M059J (cell line): ENCODE measurements at places on chromosomes 3 and 15. TPM values are rescaled to one million over a fixed set of nuclear protein-coding genes. Genes with fewer than 3 reads are reported as not detected.

Gene GCSAM
- total RNA-seq, result not detected in 2 replicates

Gene FETUB
- total RNA-seq, result not detected in 2 replicates

Gene CMTM6
- total RNA-seq, result 115 and 144 TPM in 2 replicates

Gene WWTR1
- total RNA-seq, result 25.0 and 36.4 TPM in 2 replicates

Gene CCR9
- not detected in 2 replicates for total RNA-seq

Gene ST8SIA2
- total RNA-seq, result 0.57 and 1.5 TPM in 2 replicates

Gene CP
- 2.7 and 3.4 TPM in 2 replicates for total RNA-seq

Gene ACKR2
- 0.02 TPM in 1 of 2 replicates, not detected in the other for total RNA-seq

Gene SMCO1
- 0.05 TPM in 1 of 2 replicates, not detected in the other for total RNA-seq

Gene SUCNR1
- 1.6 and 3.0 TPM in 2 replicates for total RNA-seq

Gene UBXN7
- total RNA-seq, result 9.1 and 17.4 TPM in 2 replicates

Gene TUSC7
- total RNA-seq, result not detected in 2 replicates

Gene NOX5
- 0.34 and 1.1 TPM in 2 replicates for total RNA-seq

Gene CCRL2
- total RNA-seq, result 0.27 and 1.0 TPM in 2 replicates

DNA sequence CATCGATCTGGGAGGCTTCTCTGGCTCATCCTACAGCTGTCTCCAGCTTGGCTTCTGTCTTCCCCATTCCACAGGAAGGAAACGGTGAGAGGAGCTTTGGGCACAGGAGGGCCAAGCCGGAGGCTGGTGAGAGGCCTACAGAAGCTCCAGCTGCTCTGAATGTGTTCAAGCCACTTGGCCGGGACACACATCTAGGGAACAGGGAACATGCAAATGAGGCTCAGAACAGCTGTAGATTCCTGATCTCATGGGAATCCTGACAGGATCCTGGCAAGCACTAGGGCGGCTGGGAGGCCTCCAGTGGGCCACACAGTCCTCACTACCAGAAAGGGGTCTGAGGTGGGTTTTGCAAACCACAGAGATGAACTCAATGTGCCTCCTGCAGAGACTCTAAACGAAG lies 13.7 kb downstream of the SEMA5B start:
- DNase-seq, result no peak

GRCh38 chr3:178847190-178847589 lies 224.4 kb downstream of the ZMAT3 start:
- DNase-seq, result peak; percentile 11

GRCh38 chr3:110814170-110815007 lies 257.2 kb upstream of the NECTIN3 start:
- peak; percentile 97 for DNase-seq

DNA sequence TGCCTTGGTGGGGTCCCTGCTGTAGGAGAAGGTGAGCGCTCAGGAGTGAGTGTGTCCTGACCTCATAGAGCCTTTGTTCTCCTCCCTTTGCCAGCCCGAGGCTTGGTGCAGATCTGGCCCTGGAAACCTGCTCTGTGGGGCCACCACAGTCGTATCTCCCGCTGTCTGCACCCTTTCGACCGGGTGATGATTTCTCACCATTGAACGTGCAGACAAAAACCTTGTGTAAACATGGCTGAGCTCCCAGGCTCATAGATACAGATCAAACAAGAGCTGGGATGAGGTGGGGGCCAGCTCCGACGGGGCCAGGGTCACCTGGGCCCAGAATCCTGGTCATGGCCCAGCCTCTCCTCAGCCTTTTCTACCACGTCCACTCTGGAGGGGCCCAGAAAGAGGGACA lies 34.6 kb upstream of the ESYT3 start:
- DNase-seq, result no peak

GRCh38 chr3:25870452-25870851 lies 80.6 kb downstream of the OXSM start:
- DNase-seq, result no peak

DNA sequence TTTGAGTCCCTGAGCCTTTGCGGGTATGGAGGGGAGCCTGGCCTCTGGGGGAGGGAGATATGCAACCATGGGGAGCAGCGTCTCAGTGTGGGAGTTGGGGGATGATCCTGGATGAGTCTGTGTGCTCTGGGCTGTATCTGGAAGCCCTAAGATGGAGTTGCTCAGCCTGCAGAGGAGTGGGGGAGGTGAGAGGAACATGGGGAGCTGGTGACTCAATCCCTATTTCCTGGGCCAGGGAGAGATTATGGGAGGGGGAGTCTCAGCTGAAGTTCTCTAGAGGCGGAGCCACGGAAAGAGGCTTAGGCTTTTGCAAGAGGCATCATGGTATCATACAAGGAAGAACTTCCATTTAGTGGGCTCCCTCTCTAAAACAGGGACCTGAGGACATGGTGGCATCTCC lies 59.5 kb upstream of the TMEM115 start:
- DNase-seq, result peak; percentile 54

DNA sequence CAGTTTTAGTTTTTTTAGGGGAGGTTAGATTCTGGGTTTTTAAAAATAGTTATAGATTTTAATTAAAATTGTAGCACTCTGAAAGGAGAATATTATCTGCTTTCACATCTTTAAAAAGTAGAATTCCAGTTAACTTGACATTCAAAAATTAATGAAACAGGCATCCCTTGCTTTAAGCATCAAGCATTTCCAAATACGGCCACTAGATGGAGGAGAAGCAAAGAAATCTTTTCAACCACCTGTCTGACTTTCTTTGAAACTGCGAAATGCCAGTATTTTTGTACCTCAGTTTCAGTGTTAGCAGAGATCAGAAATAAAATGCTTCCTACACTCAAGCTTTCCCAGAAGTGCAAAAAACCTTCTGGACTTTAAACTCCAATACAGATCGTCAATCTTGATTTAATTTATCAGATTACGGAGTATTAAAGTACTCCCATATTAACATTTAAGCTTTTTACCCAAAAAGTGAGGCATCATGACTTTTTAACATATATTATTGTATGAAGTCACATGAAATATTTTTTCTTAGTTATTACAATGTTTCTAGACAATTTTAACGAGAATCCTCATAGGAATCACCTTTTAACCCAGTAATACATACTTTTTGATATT lies 153.3 kb downstream of the P3H2 start:
- peak; percentile 73 for DNase-seq

DNA sequence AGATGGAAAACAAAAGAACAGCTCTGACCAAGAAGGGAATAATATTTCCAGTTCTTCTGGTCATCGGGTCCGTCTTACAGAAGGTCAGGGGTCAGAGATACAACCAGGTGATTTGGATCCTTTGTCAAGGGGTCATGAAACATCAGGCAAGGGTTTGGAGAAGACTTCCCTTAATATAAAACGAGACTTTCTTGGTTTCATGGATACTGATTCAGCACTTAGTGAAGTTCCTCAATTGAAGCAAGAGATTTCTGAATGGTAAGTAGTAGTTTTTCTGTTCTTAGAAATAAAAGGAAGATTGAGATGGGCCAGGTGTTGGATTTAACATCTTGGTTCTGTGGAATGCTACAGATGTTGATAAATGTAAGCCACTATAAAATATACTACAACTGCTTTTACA lies 9.5 kb downstream of the MGA start:
- no peak for DNase-seq

DNA sequence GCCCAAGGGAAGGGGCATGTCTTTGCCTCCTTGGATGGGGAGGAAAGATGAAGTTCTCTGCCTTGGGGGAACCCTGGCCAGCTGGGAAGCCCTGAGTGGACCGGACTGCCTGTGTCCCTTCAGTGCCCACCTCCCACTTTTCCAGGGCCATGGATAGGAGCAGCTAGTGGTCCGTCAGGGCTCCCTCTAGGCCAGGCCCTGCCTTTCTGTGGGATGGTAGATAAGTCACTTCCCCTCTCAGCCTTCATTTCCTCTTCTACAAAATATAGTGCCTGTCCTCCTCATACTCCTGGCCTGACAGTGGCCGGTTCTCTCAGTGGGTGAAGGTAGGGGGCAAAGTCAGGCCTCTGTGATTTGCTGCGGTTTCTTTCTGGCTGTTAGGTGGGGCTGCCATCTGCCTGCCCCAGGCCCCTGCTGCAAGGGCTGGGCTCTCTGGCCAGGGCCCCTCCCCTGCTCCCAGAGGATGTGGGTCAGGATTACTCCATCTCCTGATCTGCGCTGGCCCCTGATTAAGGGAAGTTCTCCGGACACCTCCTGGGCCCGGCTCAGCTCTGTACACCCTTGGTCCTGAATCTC lies 1.4 kb downstream of the PLEKHO2 start:
- DNase-seq, result peak; percentile 34

DNA sequence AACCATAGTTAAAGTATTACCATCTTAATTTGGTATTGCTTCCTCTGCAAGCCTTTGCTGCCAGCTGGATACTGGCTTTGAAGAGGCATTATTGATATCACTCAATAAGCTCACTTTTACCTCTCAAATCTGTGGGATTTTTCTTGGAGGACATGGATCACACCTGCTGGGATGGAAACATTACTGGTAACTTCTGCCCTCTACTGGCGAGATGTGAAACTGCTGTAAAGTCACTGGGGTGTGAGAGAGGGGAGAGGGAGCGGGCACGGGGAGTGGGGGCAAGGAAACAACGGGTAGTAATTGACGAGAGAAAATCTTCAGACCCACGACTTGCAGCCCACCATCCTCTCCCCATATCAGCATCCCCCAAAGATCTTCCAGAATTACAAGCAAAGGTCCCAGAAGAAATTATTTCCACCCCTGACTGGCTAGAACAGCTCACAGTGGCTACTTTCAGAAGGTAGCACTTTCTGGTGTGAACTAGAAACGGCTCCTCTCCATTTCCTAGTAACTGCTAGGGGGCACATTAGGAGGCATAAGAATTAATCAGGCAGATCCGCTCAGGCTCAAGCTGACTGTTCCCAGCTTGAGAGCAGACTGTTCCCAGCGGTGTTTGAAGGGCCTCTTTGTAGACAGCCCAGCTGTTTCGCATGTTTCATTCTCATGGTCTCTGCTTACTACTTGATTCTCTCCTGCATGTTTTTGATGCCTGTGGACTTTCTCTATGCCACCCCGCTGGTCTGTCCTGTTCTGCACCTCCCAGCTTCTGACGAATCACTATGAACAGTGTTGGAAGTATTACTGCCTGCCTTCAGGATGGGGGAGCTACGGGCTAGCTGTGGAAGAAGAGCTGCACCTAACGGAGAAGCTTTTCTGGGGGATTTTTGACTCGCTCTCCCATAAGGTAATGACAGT lies 230.4 kb upstream of the CHRM5 start:
- DNase-seq, result peak; percentile 40

DNA sequence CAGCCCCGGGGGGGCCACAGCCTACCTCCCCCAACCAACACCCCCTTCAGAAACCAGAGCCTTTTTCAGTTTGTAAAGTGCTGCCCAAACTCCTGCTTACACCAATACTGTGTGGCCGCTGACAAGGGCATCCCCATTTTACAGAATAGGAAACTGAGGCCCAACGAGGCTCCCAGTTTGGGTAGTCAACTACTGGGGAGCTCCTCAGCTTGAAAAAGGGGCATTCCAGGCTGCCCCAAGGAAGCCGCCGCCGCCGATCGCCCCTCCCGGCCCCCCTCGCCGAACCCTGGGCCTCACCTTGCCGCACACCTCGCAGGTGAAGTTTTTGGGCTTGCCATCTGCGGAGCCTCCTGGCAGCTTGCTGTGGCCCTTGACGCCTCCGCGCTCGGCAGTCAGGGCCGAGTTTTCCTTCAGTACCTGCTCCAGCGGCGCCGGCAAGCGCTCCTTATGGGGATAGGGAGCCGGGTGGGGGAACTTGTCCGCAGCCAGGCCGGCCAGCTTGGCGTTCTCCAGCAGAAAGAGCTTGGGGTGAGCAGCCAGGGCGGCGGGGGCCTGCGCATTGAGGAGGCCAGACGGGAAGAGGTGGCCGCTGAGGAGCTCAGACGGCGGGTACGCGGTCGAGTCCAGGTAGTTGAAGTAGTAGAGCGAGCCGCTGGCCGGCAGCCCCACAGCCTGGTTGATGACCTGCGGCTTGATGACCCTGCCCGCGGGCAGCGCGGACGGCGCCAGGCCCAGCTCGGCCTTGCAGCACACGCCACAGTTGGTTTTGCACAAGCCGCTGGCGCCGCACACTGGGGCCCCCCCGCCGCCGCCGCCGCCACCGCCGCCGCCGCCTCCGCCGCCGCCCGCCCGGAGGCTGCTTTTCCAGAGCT lies 1.4 kb downstream of the FEZF2 start:
- DNase-seq, result peak; percentile 2

- no peak for DNase-seq
Measured at GRCh38 chr15:45401665-45402161, 23.4 kb upstream of the GATM start.

- DNase-seq, result no peak
Measured at GRCh38 chr15:39998511-39999077, 40.4 kb downstream of the SRP14 start.

DNA sequence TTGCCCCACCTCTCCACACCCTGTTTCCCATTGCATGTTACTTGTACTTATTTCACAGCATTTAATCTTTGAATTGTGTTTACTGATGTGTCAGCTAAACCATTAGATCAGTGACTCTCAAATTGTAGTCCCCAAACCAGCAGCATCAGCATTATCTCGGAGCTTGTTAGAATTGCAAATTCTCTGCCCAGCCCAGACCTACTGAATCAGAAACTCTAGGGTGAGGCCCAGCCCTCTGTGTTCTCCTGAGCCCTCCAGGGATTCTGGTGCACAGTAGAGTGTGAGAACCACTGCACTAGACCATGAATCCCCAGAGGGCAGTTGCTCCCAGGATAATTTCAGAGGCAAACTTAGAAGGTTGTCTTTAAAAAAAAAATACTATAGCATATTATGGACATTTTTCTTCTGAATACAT lies 13.0 kb downstream of the PLD1 start:
- no peak for DNase-seq

DNA sequence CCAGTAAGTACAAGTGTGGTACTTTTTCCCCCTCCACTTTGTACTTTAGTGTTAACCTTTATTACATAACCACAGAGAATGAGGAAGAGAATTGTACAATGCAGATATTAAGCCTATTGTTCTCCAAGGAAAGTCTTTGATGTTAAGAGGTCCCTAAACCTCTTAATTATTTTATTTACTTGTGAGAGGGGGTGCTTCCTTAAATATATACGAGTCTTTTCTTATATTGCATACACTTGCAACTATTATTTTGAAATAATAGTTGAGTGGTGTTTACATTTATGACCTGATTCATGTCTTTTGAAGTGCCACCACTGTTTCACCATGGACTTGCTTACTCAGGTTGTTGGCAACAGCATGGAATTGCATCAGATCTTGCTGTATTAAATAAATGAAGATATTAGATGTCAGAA lies 10.1 kb downstream of the USP3 start:
- peak; percentile 68 for DNase-seq

DNA sequence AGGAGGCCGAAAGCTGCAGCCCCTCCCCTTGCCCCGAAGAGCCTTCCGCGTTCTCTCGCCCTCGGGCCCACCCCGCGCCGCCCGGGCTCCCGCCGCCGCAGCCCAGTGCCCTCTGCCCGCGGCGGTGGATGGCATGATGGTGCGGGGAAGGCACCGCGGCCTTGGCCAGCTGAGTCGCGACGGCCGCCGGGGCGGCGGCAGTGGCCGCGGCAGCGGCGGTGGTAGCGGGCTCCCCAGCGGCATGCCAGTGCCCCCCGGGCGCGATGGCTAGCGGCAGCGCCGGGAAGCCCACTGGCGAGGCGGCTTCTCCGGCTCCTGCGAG lies 1.2 kb downstream of the TLNRD1 start:
- DNase-seq, result no peak

DNA sequence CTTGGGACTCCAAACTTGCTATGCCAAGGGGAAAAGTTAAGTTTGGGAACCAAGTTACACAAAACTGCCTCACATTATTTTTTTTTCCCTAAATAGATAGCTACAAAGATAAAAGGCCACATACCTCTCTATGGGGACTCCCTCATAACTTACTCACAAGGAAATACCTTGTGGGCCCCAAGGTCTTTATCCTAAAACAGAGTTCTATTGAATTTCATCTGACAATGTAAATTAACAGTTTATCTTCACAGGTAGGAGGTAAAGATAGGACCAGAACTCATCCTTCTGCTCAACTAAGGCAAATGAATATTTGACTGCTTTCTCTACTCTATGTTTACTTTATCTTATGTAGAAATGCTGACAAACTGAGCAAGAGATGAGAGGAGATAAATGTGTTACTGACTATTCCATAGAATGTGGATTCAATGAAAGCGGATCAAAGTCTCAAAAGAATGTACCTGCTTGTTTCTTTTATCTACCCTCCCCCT lies 1278.0 kb downstream of the OTOL1 start:
- no peak for DNase-seq
